EL (cell line): ENCODE measurements at places on chromosomes 12 and 14.

- no peak for DNase-seq
Measured at GRCh38 chr14:92481811-92482555, 31.6 kb upstream of the RIN3 start.

- peak; percentile 1 for DNase-seq
Measured at GRCh38 chr12:70849265-70849960, 71.1 kb downstream of the PTPRR start.

GRCh38 chr12:15225136-15225862 is 4.1 kb upstream of the RERG start:
- no peak for DNase-seq

GRCh38 chr14:94970941-94971730 is 186.2 kb downstream of the DICER1 start:
- DNase-seq, result no peak

- DNase-seq, result no peak
Measured at GRCh38 chr14:40694023-40694422, 912.7 kb upstream of the LRFN5 start.

- no peak for DNase-seq
Measured at GRCh38 chr12:12887471-12887870, 3.9 kb upstream of the GPRC5A start.

DNA sequence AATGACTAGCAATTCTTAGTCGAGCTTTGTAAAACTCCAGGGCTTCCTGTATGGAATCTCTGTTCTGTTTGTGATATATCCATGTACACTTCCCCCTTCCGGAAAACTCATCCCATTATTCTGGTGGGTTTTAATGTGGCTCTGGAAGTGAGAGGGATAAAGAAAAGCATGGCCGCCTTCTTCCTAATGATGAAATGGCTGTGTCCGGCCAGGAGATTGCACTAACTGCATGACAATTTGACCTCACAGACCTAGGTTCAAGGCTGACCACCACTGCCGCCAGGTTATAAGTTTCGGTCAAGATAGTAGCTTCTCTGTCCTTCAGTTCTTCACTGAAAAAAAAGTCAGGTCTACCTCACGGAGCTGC is 41.0 kb upstream of the NPAS3 start:
- no peak for DNase-seq

DNA sequence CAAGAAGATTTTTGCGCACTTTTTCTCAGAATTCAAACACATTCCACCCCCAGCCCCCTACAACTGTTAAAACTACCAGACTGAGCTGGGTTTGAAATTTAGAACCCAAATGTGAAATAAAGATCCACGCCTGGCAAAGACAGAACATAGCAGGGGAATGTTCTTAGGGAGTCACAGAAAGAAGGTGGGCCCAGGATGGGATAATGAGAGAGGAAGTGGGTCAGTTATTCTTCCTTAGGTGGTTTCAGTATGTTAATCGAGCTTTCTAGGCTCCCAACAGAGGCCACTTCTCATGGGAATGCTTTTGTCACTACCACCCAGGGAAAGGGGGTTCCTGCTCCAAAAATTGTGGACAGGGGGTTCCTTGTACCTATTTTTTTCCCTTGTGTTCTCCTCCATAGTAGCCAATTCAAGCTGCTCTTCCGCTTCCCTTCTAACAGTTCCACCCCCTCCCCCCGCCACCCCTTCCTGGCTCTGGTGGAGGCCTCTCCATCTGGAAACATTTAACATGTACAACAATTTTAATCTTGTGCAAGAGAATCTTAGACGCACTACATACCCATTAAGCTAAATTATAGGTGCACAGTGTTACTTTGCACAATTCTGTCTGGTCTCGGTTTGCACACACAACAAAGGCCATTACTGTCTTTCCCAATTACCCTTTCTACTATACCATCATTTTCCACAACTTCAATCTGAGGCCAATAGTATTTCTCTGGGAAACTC is 218.1 kb downstream of the MON2 start:
- peak; percentile 50 for DNase-seq

GRCh38 chr14:36302823-36303222 is 17.6 kb downstream of the MBIP start:
- no peak for DNase-seq

GRCh38 chr14:26180221-26180620 is 417.6 kb downstream of the NOVA1 start:
- DNase-seq, result no peak

DNA sequence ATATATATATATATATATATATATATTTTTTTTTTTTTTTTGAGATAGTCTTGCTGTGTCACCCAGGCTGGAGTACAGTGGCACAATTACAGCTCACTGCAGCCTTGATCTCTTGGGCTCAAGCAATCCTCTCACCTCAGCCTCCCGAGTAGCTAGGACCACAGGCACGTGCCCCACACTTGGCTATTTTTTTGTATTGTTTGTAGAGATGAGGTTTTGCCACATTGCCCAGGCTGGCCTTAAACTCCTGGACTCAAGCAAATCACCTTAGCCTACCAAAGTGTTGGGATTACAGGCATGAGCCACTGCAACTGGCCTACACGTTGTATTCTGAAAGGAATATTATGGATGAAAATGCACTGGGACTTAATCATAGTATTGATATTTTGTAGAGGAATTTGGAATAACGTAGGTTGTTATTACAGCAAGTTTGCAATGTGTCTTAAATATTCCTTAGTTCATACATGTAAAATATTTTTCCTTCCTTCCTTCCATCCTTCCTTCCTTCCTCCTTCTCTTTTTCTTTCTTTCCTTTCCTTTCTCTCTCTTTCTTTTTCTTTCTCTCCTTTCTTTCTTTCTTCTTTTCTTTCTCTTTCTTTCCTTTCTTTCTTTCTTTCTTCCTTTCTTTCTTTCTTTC is 862 bp downstream of the KLRB1 start:
- DNase-seq, result no peak

DNA sequence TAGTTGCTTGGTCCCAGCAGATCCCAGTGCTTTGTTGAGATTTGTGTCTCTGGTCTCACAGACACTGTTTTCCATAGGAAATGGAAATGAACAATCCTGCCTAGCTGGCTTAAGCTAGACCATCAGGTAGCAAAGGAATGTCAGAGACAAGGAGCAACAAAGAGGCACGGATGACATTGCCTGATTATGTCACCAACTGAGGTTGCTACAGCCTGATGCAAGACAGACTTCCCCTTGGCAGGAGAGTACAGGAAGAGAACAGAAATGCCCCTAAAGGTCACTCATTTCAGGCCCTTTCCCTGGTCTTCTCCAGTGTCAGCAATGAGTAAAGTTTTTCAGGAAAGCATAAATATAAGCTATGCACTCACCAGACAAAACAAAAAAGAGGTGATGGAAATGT is 2.0 kb upstream of the PRB2 start:
- DNase-seq, result no peak
